ENCODE measurements at places on chromosomes 2 and 18.

GRCh38 chr18:69947361-69948133 is at the start of gene CD226:
Gene CD226, minus strand, starts transcription at chr18:69947873. Its CDS starts 467 bp downstream, at chr18:69947406.
- no peak for DNase-seq

DNA sequence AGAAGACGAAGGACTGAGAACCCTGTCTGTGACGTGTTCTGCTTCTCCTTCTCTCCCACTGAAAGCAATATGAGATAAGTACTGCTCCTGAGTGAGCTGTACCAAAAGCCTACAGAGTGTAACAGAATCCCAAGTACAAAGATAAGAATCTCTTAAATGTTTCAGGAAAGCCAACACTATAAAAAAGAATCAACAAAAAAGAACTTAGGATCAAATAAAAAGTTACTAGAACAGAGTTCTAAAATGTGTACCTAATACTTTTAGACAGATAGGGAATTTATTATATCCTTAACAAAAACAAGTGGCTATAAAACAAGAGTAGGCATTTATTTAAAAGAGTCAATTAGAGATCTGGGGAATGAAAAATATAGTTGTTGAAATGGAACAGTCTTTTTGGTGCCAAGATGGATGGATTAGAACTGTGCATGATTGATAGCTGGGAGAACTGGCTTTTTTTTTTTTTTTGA is 49.0 kb downstream of the NCOA1 start:
- no peak for DNase-seq

GRCh38 chr2:9982891-9983290 is 31.4 kb downstream of the GRHL1 start:
- no peak for DNase-seq

GRCh38 chr2:39283561-39283960 is 39.8 kb upstream of the CDKL4 start:
- no peak for DNase-seq

DNA sequence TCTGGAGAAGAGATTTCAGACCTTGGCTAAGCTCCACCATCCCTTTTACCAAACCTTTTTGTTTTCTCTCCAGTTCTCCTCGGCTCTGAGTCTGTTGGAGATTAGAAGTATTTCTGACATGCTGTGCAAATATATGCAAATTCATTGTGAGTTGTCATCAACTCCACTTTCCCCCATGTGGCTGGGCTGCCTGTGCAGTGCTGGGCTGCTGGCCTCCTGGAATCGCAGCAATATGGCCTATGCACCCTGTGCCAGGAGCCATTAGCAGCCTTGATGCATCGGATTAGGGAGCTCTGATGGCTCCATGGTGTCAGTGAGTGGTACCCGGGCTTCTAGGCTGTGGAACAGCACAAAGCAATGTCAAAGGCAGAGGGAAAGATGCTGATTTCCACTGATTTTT is 80.0 kb downstream of the GPR39 start:
- DNase-seq: no peak

GRCh38 chr2:70716131-70716743 is 51.8 kb downstream of the ADD2 start:
- peak; percentile 7 for DNase-seq

DNA sequence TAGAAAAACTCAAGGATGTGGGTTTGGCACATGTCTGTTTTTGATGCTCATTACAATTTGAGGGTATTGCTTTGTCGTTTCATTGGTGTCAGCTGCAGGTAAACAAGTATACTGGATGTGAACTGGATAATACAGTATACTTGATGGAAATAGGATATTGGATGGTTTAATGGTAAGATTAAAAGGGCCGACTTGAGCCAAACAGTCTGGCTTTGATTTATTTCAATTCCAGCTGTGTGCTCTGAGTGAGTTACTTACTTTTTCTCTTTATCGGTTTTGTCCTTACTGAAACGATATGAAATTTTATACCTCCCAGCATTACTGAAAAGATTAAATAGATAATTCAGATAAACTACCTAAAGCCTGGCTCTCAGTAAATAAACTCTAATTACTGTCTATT is 227.6 kb downstream of the ASXL3 start:
- DNase-seq: peak; percentile 97

GRCh38 chr2:218123986-218124385 is 1.8 kb upstream of the CXCR2 start:
- no peak for DNase-seq

- no peak for DNase-seq
Observed at GRCh38 chr18:37684590-37684989, 119.0 kb upstream of the CELF4 start.

GRCh38 chr2:88659538-88659915 is 31.9 kb upstream of the RPIA start:
- DNase-seq: no peak

- no peak for DNase-seq
Observed at GRCh38 chr2:145961846-145962245, 1441.9 kb upstream of the ZEB2 start.

DNA sequence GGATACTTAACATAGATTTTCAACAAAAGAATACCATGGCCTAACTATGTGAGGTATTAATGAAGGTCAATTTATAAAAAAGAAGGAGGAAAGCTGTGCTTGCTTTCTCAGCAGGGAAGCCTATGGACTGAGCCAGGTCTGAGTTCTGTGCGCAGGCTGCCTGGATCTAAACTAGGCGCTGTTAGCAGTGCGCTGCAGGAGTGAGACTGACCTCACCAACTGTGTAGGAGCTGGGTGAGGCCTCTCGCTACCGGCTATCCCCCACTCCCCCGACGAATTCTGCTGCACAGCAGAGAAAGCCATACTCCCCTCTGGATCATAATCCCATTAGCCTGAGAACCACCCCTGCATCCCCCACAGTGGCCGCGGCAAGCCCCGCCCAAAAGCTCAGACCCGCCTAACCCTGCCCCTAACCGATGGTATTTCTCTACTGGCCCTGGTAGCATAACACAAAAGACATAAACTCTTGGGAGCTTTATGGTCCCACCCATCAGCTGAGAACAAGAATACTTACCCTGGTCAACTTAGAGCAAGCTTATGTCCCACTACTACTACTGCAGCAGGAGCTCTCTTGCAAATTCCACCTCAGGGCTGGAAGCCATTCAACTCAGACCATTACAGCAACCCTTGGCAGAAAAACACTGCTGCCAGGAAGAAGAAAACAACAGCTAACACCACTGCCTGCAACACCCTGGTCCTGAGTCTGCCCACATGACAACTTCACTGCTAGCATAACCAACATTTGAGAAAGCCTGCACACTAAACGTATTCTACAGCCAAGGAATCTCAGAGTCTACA is 28.0 kb downstream of the SULT1C2 start:
- DNase-seq: no peak

- no peak for DNase-seq
Observed at GRCh38 chr2:171330155-171330956, 103.4 kb downstream of the METTL8 start.

Data from NCI-H1105 treated with DMSO at 0.1 percent for 48 hours (cell line).